Activated T-helper 1 cell treated with anti-CD3 and anti-CD28 coated beads, Interleukin-12 subunit alpha, Interleukin-12 subunit beta, Interleukin-2, Interleukin-4 antibody, amounts not matched to agents 30 ng/mL and 10 ng/mL and 1 ng/mL, durations not matched to agents 14 hours and 24 hours and 36 hours (primary cell): ENCODE measurements at places on chromosomes 6 and 20. TPM values are rescaled to one million over a fixed set of nuclear protein-coding genes. Genes with fewer than 3 reads are reported as not detected.

DNA sequence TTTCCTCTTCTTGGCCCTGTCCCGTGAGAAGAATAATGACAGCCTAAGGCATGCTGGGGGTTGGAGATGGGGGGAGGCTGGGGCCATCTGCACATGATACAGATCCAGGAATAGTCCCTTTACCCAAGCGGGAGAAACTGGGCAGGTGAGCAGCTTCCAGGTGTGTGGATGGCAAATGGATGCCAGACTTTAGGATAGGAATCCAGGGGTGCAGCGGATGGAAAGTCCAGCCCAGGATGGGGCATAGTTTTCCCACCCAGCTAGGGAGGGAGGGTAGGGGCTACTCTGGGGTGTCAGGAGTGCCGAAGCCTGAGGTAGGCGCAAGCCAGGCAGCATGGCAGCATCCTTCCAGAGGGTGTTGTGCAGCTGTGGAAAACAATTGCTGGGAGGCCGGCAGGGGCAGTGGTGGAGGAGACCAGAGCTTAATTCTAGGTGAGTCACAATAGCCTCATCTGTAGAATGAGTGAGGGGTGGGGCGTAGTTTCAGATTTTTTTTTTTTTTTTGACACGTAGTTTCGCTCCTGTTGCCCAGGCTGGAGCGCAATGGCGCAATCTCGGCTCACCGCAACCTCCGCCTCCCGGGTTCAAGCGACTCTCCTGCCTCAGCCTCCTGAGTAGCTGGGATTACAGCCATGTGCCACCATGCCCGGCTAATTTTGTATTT is 15.4 kb upstream of the FAM110A start:
- peaks cover 15% of the 10 kb centered on the region for H3K4me1 ChIP-seq
- no peak overlapping the region for H3K4me3 ChIP-seq
- no peaks in the 10 kb centered on the region for H3K36me3 ChIP-seq
- no peak for DNase-seq
- H3K27ac ChIP-seq: no peak overlapping the region
- H3K27me3 ChIP-seq: peaks cover 11% of the 10 kb centered on the region

DNA sequence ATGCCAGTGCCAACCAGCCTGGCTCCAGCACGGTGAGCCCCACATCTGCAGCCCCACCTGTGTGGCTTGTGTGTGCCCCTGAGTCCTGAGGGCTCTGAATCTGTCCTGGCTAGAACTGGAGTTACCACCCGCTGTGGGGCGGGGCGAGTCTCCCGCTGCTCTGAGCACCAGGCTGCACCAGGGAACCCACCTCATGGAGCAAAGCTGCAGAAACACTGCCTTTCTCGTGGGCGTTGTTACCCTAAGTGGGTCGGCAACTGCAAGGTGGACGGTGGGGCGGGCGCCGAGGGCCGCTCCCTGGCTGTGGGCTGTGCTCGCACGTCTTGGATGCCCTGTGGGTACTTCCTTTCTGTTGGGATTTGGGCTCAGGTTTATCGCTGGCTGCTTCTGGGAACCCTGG is 12.7 kb upstream of the ZBTB46 start:
- no peaks in the 10 kb centered on the region for H3K36me3 ChIP-seq
- H3K4me1 ChIP-seq: peaks cover 4% of the 10 kb centered on the region
- no peak overlapping the region for H3K4me3 ChIP-seq
- peaks cover 31% of the 10 kb centered on the region for H3K27me3 ChIP-seq

DNA sequence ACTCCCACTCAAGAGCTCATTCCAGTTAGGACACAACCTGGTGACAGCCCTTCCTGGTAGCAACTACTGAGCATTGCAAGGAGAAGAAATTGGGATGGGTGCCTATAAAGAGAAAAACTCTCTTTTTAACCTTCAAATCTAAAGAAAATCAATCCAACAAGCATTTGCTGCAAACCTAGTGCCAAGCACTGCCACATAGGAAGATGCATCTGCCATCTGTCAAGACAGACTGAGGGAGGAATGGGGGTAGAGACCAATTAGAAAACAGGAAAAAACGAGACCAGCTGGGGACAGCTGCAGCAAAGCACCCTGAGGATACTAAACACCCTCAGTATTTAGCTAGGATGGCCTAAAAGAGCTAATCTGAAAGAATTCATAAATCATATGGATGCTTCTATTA is 27.9 kb downstream of the HLA-DMB start:
- peaks cover 43% of the 10 kb centered on the region for H3K27me3 ChIP-seq
- H3K4me3 ChIP-seq: no peak overlapping the region
- no peaks in the 10 kb centered on the region for H3K4me1 ChIP-seq
- H3K27ac ChIP-seq: no peak overlapping the region
- no peak for DNase-seq

- H3K4me3 ChIP-seq: no peak overlapping the region
- H3K27me3 ChIP-seq: no peaks in the 10 kb centered on the region
- no peaks in the 10 kb centered on the region for H3K36me3 ChIP-seq
- H3K4me1 ChIP-seq: peaks cover 38% of the 10 kb centered on the region
- no peak for DNase-seq
- H3K27ac ChIP-seq: no peak overlapping the region
Measured at GRCh38 chr20:53826597-53827291, 233.1 kb upstream of the ZNF217 start.

DNA sequence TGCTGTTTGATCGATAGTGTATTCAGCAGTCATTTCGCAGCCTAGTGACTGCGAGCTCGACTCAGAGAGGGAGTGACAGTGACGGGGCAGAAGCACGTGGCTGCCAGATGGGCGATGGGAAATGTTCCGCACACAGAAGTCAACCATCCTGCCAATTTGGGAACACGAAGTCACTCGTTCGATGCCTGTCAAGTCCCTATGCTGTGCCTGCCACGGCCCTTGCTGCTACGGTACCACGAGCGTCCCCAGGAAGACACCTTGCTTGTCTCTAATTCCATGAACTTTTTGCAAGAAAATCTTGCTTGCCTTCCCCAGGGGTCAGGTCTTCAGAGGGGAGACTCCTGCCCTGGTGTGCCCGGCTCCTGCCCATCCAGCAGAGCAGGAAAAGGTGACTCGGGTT is 17.0 kb upstream of the STX16 start:
- peaks cover 15% of the 10 kb centered on the region for H3K4me1 ChIP-seq
- H3K27ac ChIP-seq: peak overlapping the region; percentile 52

GRCh38 chr6:127403636-127404035 is 55.6 kb downstream of the KIAA0408 start:
- no peak overlapping the region for H3K4me3 ChIP-seq
- peak overlapping the region; percentile 67 for H3K27ac ChIP-seq
- H3K36me3 ChIP-seq: peaks cover 3% of the 10 kb centered on the region
- H3K4me1 ChIP-seq: peaks cover 18% of the 10 kb centered on the region
- H3K27me3 ChIP-seq: no peaks in the 10 kb centered on the region

DNA sequence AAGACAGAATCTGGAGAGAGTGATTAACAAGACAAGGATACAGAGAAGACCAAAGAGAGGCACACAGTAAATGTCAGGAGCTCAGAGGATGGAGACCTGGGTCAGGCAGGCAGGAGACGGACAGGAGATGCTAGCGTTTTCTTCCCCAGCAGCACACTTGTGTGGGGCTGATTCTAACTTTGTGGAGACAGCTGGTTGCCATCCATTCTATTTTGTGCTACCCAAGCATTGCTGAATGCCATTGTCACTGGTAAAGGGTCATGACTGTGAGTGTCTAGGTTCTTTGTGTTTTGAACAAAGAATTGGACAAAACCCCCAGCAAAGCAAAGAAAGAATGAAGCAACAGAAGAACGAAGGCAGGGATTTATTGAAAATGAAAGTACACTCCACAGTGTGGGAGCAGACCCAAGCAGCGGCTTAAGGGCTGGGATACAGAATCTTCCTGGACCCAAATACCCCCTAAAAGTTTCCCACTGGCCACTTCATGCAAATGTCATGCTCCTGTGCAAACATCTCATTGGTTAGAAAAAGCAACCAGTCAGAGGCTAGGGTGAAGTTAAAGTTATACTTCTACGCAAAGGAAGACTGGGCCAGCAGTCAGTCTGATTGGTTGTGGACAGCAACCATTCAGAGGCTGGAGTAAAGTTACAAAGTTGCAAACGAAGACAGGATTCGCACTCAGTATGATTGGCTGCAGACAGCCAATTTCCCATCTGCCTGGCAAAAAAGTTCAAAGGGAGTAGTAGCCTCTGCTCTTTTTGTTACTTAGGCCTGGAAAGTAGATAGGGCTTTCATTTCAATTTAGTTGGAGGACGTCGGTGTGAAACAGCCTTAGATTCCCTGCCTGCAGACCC is 17.5 kb downstream of the PTK7 start:
- H3K27ac ChIP-seq: peak overlapping the region; percentile 7
- no peak for DNase-seq
- no peaks in the 10 kb centered on the region for H3K36me3 ChIP-seq
- peaks cover 8% of the 10 kb centered on the region for H3K27me3 ChIP-seq

DNA sequence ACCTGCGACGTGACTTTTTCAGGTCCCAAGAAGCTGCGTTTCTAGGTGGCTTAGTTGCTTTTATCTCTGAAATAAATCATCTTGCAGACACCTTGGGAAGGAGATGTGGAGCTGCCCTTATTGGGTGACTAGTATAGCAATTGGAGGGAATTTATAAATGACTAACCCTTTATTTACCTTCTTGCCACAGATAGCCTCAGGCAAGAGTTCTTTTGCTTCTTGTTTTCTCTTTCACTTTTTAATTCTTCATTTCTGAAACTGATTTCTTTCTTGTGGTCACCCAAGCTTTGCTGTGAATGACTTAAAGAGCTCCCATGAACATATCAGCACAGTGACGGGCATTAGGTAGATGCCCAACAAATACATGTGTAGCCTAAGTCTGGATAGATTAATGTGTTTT is 3.0 kb downstream of the ADGRF4 start:
- H3K4me1 ChIP-seq: no peaks in the 10 kb centered on the region
- no peak overlapping the region for H3K27ac ChIP-seq
- no peaks in the 10 kb centered on the region for H3K27me3 ChIP-seq
- H3K36me3 ChIP-seq: no peaks in the 10 kb centered on the region
- no peak for DNase-seq

DNA sequence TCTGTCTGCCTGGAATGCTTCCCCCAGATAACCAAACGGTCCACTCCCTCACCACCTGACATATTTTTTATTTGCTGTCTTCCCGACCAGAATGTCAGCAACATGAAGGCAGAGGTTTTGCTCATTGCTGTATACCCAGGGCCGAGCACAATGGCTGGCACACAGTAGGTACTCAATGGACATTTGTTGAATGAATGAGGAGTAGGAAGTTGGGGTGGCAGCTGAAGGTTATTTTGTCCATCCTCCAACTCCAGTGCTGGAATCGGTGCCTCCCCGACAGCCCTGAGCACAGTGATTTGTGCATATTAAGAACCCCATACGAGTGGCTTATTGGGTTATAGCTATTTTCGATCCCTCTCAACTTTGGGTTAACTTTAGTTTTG is 10.3 kb downstream of the DUSP15 start:
- DNase-seq: no peak
- H3K4me1 ChIP-seq: peaks cover 10% of the 10 kb centered on the region
- H3K4me3 ChIP-seq: no peak overlapping the region
- peaks cover 35% of the 10 kb centered on the region for H3K27me3 ChIP-seq
- H3K36me3 ChIP-seq: no peaks in the 10 kb centered on the region
- no peak overlapping the region for H3K27ac ChIP-seq

- no peaks in the 10 kb centered on the region for H3K4me1 ChIP-seq
- H3K27me3 ChIP-seq: no peaks in the 10 kb centered on the region
- H3K27ac ChIP-seq: no peak overlapping the region
Measured at GRCh38 chr6:168990019-168990751, 263.5 kb downstream of the THBS2 start.

DNA sequence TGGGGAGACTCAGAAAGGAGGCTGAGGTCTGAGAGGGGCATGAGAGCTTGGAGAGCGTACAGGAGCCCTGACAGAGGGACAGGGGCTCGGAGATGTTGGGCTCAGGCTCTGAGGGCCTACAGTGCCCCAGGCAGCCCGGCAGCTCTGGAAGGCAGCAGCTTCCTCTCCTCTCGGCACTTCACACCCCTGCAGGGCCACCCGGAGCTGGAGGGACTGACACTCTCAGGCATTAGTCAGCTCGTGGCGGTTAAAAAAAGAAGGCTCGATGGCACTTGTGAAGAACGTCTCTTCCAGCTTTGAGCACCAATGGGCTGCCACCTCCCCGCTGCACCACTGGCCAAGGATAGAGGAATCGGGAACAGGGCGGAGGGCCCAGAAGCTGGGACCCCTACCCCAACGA is 62.6 kb upstream of the SIRPA start:
- no peak overlapping the region for H3K27ac ChIP-seq
- H3K4me1 ChIP-seq: no peaks in the 10 kb centered on the region
- no peak for DNase-seq
- no peak overlapping the region for H3K4me3 ChIP-seq
- H3K27me3 ChIP-seq: peaks cover 1% of the 10 kb centered on the region

DNA sequence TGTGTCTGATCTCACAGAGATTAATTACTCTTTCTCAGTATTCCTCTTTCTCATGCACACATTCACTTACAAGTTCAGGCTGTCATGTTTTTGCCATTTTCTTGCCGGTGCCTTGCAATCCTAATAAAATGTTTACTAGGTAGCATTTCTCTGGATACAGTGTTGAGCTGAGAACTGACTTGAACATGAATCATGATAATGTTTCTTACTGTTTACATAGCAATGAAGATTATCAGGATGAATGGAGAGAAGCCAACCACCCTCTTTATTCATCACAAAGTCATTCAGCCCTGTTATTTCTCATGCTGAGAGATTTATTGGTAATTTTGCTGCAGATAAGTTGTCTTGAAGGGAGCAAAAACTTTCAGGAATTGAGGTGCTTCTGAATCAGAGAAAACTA is 185.5 kb upstream of the ECI2 start:
- H3K4me1 ChIP-seq: no peaks in the 10 kb centered on the region
- H3K27ac ChIP-seq: no peak overlapping the region
- H3K36me3 ChIP-seq: no peaks in the 10 kb centered on the region
- H3K27me3 ChIP-seq: peaks cover 6% of the 10 kb centered on the region

DNA sequence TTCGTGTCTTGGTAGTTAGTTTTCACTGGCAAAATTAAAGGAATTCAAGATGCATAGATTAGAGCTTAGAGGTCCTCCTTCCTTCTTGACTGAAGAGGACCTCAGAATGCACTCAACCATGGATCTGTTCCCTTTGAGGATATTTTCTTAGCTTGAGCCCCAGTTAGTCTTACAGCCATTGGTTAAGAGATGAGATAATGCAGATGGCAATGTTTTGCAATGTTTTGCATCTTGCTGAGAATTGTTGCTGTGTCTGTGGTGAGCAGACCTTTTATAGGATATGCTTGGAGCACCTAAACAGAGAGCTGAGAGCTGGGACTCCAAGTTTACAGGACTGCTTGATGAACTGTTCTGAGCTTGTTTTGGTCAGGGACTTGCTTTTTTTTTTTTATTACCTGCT is 107.5 kb downstream of the TMEM170B start:
- no peaks in the 10 kb centered on the region for H3K36me3 ChIP-seq
- peaks cover 10% of the 10 kb centered on the region for H3K27me3 ChIP-seq
- no peaks in the 10 kb centered on the region for H3K4me1 ChIP-seq
- H3K27ac ChIP-seq: no peak overlapping the region
- no peak overlapping the region for H3K4me3 ChIP-seq
- DNase-seq: no peak

DNA sequence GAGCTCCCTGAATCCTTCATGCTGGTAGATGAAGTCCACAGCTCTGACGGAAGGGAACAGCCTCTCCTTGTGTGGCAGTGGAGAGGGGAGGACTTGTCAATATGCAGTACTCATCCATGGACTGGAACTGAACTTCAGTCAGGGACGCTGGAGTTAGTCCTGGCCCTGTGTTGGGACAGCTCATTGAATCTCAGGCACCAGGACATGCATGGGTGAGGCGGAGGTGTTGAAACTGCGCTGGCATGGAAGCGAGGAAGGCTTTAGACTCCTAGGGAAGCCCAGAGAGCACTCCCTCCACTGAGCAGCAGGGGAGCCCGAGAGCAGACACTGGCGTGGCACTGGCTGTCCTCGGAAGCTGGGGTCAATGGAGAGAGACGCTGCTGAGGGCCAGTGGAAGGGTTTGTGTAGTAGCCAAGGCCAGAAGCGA is 161.3 kb upstream of the GGTLC1 start:
- no peak for DNase-seq
- H3K36me3 ChIP-seq: no peaks in the 10 kb centered on the region
- no peaks in the 10 kb centered on the region for H3K4me1 ChIP-seq
- H3K27me3 ChIP-seq: no peaks in the 10 kb centered on the region
- no peak overlapping the region for H3K27ac ChIP-seq

Gene VSX1
- total RNA-seq: not detected in 2 replicates

Gene TMEM244
- not detected in 2 replicates for total RNA-seq
